ENCODE measurements at places on chromosomes 6 and 20. TPM values are rescaled to one million over a fixed set of nuclear protein-coding genes. Genes with fewer than 3 reads are reported as not detected.

- no peak for DNase-seq
Measured at GRCh38 chr20:37822141-37822601, 80.8 kb upstream of the VSTM2L start.

- no peak for DNase-seq
Measured at GRCh38 chr6:11418290-11418905, 119.2 kb upstream of the TMEM170B start.

SCAND1 gene
- 66.2 TPM for total RNA-seq

- DNase-seq = no peak
Measured at GRCh38 chr6:142184307-142184706, 37.2 kb downstream of the VTA1 start.

GPR63 gene
- total RNA-seq = 0.32 TPM

DNA sequence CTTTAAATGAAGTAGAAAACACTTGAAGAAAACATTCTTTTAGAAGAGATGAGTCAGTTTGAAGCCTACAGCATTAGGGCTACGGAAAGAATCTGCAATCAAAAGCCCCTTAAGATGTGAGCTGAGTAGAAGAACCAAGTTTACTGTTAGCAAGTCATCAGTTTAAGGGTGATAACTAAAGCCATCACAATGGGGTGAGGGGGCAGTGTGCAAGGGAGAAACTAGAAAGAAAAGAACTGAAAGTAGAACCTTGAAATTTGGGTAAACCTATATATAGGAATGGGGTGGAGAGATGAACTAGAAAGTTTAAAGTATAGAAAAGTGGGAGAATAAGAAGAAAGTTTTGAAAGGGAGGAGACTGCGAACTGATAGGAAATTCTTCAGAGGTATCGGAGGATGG, 212.9 kb downstream of the COL19A1 start:
- DNase-seq = no peak

GRCh38 chr6:36073587-36073986, 46.0 kb downstream of the MAPK14 start:
- no peak for DNase-seq

TRIM26 gene
- 32.1 TPM for total RNA-seq

DNA sequence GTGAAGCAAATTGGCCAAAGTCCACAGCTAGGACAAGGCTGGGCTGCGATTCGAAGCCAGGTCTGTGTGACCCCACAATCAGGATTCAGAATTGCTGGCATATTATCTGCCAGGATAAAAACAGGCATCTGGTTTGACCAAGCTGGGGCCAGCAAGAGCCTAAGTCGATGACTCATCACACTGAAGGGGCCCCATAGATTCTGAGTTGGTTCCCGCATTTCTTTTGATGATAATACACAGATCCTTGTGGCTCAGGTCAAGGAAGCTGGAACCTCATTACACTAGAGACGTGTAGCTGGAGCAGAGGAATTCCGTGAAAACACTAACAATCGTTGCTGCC, 6.5 kb downstream of the KCNB1 start:
- DNase-seq = no peak

DNA sequence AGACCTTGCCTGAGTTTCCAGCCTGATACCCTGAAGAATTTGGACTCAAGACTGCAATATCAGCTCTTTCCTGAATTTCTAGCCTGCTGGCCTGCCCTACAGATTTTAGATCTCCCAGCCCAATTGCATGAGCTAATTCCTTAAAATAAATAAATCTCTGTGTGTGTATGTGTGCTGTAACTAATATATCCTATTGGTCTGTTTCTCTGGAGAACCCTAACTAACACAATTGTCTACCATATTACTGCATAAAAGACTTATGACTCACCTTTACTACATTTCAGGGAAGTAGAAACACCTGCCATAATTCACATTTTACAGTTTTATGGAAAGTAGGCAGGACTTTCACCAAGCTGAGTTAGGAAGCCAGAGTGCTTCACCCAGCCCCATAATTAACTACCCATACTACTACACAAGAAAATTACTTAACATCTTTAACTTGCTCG, 90.7 kb upstream of the BEND6 start:
- no peak for DNase-seq

DNA sequence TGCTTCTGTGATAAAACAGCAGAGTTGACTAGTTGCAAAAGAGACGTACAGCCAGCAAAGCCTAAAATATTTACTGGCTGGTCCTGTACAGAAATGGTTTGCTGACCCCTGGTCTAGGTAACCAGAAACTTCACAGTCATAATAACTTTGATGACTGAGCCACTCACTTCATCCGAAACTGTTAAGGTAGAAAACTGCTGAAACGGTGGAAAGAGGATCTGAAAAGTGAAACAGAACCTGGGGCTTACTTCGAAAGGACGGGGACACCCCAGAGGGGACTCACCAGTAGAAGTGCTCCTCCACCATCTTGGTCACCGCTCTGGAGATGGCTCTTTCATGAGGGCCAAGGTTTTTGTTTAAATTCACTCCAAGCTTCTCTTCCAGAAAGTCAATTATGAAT, 16.4 kb downstream of the FAXC start:
- no peak for DNase-seq

- DNase-seq = no peak
Measured at GRCh38 chr20:60297649-60298048, 339.4 kb downstream of the CDH26 start.

DNA sequence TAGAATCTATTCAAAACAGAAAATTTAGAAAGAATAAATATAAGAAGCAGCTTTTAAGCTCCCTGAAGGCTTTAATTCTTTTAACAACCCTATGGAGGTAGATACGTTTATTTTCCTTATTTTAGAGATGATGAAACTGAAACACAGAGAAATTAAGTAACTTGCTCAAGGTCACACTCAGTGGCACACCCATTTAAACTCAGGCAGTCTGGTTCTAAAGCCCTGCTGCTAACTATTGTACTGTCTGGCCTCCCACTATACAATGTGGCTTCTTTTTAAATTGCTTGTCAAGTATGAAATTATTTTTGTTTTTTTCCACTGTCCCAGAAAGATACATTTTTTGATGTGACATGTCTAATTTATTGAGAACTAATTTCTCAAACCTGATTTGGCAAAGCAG, 55.7 kb downstream of the FAM217A start:
- no peak for DNase-seq

GRCh38 chr6:111113336-111114086, 26.2 kb downstream of the SLC16A10 start:
- DNase-seq = no peak

DNA sequence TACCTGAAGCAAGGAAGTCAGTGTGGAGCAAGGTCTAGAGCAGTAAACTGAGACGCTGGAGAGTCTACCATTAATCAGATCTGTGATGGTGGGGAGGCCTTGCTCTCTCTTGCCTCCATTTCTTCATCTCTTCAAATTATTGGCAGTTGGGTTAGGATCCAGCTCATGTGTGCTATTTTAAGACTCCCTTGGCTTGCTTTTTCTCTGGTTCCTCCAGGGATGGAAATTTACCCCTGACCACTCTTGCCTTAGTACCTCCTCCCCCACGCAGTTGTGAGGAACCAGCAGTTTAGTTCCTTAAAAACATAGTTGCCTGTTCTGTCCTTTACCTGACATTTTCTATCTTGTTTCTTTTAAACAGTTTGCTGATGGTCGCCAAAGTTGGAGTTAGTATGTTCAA, 7.4 kb downstream of the TMEM14C start:
- no peak for DNase-seq

- no peak for DNase-seq
Measured at GRCh38 chr6:57432919-57433684, 115.7 kb downstream of the PRIM2 start.

- no peak for DNase-seq
Measured at GRCh38 chr20:49096203-49096730, 50.2 kb downstream of the CSE1L start.

- no peak for DNase-seq
Measured at GRCh38 chr6:33620158-33620855, 815 bp upstream of the ITPR3 start.

DNA sequence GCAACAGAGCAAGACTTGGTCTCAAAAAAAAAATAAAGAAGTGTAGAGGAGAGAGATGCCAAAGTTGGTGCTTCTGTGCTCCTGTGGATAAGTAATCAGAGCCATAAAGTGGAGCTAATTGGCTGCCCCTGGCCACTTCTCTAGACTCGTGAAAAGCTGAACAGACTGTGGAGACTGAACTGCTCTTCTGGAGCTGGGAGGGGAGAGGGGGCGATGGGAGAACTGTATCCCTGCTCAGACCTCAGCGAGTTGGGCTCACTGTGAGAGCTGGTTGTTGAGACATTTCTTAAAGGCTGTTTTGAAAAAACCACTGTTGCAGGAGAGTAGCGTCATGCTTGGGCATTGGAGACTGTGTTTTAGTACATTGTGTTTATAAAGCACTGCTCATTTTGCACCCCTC, 125.7 kb downstream of the TCP11 start:
- no peak for DNase-seq

GRCh38 chr20:4592316-4593148, 129.2 kb upstream of the PRND start:
- no peak for DNase-seq

SNX9 gene
- 86.9 TPM for total RNA-seq

SPATS1 gene
- not detected for total RNA-seq

NKAIN2 gene
- total RNA-seq = 0.42 TPM

DNA sequence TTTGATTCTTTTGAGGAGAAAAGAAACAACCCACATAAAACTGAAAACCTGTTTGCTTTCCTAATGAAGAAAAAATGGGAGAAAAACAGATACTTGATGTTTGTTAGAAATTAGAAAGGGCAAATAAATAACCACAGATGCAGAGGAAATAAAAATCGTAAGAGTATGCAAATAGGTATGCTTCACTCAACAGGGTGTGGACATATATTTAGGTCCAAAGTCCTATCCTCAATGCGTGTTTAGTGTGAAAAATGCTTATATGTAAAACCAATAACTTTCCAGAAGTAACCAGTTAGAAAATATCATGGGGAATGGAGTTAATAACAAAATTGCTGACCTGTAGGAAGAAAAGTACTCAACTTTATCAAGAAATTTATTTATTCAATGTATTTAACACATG, 135.7 kb downstream of the TOX2 start:
- no peak for DNase-seq

DNA sequence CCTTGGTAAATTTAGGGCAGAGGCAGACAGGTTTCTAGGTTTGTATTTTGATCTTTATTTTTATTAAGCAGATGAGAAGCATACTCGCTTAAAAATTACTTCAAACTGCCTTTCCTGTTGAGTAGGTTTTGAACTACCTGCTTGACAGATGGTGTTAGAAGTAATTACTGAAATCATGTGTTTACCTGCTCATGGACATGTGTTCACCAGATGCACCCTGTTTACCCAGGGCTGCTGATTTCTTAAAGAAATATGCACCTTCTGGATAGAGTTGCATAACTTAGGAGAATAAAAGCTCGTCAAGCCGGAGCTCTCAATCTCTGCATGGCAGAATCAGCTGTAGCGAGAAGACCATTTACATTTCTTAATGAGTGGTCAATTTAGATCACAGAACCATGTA, 165.1 kb downstream of the CDKAL1 start:
- DNase-seq = no peak

IRAK1BP1 gene
- 2.5 TPM for total RNA-seq

DNA sequence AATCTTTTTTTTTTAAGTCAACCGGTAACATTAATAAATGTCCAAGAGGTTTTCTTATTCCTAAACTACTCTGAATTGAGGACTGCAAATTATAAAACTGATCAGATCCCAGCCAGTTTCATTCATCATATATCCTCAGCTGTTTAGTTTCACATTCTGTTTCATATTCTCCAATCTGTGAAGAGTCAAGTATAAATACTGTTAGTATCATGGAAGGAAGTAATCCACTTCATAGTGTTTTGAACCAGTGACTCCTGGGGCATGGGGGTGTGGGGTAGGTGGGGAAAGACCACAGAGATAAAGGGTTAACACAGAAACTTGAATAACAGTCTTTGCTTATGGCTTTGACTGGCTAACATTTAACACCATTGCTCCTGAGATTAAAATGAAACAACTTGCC, 69.9 kb downstream of the FYN start:
- DNase-seq = no peak

VGLL2 gene
- total RNA-seq = not detected

PLCB4 gene
- total RNA-seq = 5.3 TPM

GRCh38 chr6:159693894-159694545, 979 bp upstream of the SOD2 start:
- no peak for DNase-seq

DNA sequence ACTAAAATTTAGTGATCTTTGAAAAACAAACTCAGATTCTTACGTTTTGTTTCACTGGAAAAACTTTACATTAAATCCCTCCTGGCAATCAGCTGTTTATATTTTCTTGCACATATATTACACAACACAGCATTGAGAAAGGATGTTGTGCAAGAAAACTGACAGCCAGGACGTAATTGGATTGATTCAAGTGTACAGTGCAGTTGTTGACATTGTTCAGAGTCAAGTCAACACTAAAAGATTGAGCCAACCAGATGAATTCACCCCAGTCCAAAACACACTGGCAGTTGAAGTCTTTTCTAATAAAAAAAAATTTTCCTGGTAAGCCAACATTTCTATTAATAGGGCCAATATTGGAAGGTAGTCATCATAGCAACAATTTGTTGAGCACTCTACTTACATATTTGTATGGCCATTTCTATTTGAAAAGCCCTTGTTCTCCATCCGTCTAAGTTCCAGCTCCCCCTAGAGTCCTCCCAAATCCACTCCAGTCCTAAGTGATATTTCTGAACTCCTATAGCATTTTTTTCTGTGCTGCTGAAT, 20.9 kb upstream of the VNN1 start:
- no peak for DNase-seq

OPRM1 gene
- total RNA-seq = not detected

DNA sequence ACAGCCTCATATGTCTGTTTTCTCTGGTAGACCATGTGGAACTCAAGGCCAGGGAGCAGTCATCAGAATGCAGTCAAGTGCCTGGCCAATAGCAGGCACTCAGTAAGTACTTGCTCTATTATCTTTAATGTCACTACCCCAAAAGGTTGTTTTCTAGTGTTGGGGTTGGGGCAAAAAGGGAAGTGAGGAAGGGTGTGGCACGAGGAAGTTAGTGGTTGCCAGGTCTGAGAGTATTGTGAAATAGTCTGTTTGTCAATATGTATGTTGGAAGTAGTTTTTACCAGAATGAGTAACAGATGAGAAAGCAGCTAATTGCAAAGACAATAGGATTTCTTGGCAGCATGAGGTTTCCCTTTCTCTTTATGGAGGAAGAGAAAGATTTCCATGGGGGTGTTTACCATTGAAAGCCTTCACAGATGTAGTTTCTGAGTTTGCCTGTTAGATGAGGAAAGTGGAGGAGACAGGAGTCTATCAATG, 59.5 kb upstream of the ARMH2 start:
- DNase-seq = no peak

- DNase-seq = no peak
Measured at GRCh38 chr6:56713254-56713672, 70.6 kb upstream of the DST start.

Data from mesenteric fat pad (tissue), 1 donor.